Colonic mucosa (tissue), 4 donors: ENCODE measurements at places on chromosomes 2 and 18. TPM values are rescaled to one million over a fixed set of nuclear protein-coding genes. Genes with fewer than 3 reads are reported as not detected.

Gene LRRC30
- not detected for total RNA-seq

Gene RAB6D
- total RNA-seq: 3.9 TPM

DNA sequence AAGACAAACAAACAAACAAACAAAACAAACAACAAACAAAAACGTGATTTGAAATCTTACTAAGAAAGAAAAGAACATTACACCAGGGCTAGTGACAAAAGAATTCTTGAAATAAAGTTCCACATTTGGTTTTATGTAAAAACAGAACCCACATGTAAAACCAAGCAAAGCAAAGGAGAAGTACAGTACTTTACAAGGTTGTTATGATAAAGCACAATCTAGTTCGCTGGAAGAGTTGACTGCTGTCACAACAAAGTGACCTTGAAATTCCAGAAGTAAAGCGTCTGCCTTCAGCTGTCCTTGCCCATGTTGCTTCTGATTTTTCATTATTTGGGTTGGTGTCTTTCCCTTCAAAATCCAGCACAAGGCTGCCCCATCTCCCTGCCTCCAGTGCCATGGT is 94.8 kb upstream of the CYRIA start:
- no peak overlapping the region for H3K27ac ChIP-seq
- no peaks in the 10 kb centered on the region for H3K4me1 ChIP-seq
- no peak overlapping the region for H3K4me3 ChIP-seq
- no peaks in the 10 kb centered on the region for H3K27me3 ChIP-seq

DNA sequence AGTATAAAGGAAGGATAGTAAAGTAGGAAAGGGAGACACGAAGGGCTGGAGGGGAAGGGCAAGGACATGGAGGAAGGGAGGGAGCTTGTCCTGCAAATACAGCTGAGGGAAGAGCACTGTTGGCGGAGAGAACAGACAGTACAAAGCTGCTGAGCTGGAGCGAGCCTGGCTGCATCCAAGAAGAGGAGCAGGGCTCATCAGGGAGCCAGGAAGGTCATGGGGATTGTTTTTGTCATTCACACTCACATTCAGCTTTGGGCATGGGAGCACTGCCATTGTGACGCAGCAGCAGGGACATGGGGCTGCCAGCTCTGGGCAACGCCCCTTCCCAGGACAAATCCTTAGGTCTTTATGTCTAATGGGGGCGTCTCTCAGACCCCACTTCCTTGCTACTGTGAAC is 125.1 kb downstream of the COPS8 start:
- no peak overlapping the region for H3K4me3 ChIP-seq
- no peak for DNase-seq
- H3K36me3 ChIP-seq: no peaks in the 10 kb centered on the region
- no peak overlapping the region for H3K27ac ChIP-seq
- no peaks in the 10 kb centered on the region for H3K27me3 ChIP-seq
